Stimulated activated CD4-positive, alpha-beta T cell treated with anti-CD3 and anti-CD28 coated beads, Interleukin-1b, Interleukin-23, amount 100 ng/mL, for 4 hours (primary cell): ENCODE measurements at places on chromosomes 3 and 15.

DNA sequence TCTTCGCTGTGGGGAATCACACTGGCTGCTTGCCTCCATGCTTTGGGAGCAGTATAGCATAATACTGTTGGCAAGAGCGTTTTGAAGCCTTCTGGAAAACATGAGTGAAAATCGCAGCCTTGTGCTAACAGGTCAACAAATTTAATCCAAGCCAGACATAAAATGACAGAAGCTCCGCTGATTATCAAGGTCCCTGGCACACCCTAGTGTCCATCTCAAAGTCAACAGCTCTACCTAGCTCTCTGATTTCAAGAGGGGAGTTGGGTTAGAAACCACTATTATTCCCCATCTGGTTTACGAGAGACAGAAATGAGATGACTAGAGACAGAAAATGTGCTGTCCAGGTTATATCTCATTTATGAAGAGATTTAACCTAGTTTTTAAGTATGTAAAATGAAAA, 73.6 kb upstream of the MDFIC2 start:
- no peak for DNase-seq

DNA sequence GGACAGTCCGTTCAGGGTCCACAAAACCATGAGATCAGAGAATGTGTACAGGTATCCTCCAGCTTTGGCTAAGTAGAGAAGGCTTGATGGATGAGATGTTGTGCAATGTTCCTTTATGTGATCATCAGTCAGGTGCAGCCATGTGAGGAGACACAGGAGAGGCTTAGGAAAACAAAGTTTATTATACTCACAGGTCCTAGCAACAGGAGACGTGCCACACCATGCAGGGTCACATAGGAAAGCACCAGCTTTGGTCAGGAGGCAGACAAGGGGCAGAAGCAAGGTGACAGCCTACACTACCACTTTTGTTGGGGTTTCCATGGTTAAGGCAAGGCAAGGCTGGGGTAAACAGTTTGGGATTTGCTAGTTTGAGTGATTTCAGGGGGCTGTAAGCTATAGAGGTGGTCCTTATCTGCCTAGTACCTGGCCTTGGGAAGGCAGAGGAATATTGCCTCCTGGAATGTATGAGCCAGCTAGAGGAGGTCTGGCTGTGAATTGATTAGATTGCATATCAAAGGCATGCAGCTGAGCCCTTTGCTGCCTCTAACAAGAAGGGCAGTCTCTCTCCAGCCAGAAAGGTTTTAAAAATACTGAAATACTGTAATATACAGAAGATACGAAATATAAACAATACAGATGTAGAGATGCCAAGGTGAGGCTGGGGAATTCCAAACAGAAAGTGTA, 248.6 kb downstream of the RYR3 start:
- DNase-seq, result no peak

- no peak for DNase-seq
Observed at GRCh38 chr15:77830051-77830468, 197.3 kb upstream of the LINGO1 start.

GRCh38 chr15:31799715-31800321, 230.5 kb upstream of the CHRNA7 start:
- no peak for DNase-seq
